ENCODE measurements at places on chromosomes 1 and 21.

GRCh38 chr1:237692255-237692654, 198.5 kb downstream of the ZP4 start:
- no peak for DNase-seq

DNA sequence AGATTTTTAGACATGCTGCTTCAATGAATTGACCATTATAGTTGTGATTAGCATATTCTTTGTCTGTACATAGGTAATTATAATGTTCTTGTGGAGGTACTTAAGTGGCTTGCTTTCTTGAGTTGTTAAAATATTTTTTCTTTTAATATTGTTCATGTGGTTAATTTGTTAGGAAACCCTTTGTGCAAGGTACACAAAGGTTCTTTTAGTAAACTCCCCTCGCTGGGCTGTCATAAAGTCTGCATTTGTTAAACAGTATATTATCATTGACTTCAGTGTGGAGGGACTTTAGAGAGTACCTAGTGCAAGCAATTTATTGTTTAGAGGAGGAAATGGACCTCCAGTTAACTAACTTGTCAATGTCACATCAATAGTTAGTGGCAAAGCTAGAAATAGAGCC, 52.5 kb downstream of the DISP1 start:
- DNase-seq, result no peak

- no peak for DNase-seq
Observed at GRCh38 chr1:173113015-173113741, 62.4 kb upstream of the TNFSF18 start.

DNA sequence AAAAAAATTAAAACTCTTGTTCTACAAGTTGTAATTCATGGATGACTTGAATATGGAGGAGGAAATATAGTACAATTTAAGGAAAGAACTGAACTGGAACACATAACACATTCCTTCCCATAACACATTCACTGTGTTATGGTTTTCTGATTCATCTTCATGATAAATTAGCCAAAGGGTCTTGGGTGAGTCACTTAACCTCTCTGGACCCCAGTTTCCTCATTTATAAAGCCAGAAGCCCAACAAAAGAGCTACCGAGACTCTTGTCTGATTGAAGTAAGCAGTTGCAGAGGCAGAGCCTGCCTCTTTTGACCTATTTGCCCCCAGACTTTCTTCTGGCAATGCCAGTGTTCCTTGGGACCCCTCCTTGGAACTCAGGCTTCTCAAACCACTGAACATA, 161.9 kb upstream of the KCTD3 start:
- DNase-seq, result no peak

DNA sequence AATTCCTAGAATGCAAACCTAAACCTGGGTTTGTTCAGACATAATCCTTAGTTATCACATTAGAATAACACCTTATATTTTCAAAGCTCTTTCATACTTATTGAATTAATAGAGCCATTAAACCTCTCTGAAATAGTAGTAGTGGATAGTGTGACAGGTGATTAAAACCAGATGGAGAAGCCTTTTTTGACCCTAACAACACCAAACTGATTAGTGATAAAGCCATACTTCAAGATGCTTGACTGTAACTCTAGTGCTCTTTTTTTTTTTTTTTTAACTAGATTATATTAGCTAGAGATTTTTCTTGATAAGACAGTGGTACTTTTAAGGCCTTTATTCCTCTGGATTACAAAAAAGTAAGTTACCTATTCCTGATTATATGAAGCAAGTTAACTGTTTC, 190.1 kb downstream of the ST6GALNAC3 start:
- DNase-seq, result no peak

- DNase-seq, result no peak
Observed at GRCh38 chr1:82462366-82462765, 661.6 kb downstream of the ADGRL2 start.

GRCh38 chr1:206580438-206581113, 31.7 kb downstream of the EIF2D start:
- DNase-seq, result no peak

GRCh38 chr1:78178816-78179215, 133.1 kb downstream of the GIPC2 start:
- DNase-seq, result no peak

DNA sequence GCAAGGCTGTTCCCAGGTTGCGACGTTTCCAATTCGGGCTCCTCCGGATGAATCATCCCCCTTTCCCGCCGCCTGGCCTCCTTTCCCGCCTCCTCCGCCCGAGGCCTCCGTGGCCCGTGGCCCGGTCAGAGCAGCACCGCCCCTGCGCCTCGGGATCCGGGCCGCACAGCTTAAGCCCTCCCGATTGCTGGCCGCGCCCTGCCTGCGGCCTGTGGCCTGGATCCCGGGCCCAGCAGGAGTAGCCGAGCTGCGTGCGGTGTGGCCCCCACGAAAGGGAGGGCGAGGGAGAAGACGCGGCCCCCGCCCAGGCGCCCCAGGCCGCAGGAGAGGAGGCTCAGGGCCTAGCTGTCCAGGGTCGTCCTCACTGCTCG, 1.0 kb downstream of the TMEM200B start:
- DNase-seq, result no peak

DNA sequence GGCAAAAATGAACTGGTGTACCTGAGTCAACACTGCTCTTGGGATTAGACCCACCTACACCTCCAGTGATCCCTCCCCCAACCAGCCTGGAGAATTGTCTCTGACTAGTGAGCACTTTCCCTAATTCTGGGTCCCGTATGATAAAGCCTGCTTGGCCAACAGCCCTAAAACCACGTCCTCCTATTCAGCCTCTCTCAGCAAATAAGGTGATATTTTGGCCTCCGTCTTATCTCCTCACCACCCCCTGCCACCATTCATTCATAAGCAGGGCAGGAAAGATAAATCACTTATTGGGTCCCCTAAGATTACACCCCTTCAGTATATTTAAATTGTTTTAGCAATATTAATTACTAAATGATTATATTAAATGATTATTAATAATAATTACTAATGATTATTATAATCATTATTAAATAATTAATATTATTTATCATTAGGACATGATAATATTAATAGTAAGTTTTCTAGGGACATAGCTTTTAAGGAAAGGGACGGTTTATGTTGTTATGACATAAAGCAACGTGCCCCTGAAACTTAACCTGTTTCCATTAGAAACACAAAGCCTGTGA, 108.0 kb downstream of the DUSP10 start:
- no peak for DNase-seq

GRCh38 chr1:35863881-35864625, 19.0 kb upstream of the AGO1 start:
- no peak for DNase-seq

DNA sequence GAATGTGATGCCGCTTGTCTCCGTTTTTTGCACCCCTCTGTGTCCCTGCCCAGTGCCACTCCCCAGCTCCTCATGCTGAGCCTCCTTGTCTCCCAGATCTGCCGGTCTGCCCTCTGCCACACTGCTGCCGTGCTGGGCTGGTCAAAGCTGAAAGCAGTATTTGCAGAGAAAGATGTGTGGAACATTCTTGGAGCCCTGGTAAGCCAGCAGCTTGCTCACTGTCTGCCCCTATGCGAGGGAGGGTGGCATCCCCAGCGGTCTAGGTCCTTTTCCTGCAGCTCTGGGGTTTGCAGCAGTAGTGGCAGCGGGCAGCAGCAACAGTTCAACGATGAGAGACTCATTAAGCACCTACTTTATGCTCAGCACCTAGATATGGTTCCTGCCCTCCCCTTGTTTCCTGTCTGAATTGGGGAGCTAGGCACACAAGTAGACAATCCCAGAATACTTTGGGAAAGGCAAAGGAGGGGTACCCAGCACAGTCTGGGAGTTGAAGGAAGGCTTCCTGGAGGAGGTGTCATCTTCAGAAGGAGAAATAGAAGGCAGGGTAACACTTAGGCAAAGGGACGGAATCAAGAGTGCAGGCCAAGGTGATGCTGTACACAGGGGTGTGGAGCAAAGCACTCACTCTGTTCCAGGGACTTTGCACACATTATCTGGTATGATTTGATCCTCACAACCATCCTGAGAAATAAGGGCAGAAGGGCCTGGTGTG, 63.1 kb downstream of the KIF21B start:
- DNase-seq, result no peak

GRCh38 chr1:151729157-151729965, 8.0 kb downstream of the RIIAD1 start:
- DNase-seq, result no peak

DNA sequence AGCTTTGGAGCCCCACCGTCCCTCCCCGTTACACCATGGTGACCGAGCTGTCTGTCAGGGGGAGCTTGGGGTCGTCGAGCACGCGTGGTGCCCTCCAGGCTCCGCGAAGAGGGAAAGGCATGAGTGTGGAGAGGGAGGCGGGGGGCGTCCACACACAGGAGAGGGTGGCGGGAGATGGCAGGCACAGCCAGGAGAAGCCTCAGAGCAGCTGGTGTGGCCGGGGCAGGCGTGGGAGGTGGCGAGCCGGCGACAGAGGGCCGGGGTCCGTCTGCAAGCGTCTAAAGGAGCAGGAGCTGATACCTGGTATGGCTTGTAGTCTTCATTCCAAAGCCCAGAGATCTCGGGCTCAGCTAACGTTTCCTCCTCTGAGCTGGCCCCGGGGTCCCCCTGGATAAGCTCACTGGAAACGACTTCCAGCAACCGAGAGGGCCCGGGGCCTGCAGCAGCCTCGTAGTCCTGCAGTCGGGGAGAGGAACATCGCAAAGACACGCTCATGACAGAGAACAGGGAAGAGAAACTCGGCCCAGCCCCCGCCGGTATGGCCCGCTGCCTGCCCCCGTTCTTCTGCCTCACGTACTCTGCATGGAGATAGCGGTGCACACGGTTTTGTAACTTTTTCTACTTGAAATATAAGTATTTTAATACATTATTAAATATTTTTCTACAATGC, 37.4 kb downstream of the CFAP74 start:
- no peak for DNase-seq

- DNase-seq, result no peak
Observed at GRCh38 chr1:157798211-157798610, 21.3 kb upstream of the FCRL2 start.

DNA sequence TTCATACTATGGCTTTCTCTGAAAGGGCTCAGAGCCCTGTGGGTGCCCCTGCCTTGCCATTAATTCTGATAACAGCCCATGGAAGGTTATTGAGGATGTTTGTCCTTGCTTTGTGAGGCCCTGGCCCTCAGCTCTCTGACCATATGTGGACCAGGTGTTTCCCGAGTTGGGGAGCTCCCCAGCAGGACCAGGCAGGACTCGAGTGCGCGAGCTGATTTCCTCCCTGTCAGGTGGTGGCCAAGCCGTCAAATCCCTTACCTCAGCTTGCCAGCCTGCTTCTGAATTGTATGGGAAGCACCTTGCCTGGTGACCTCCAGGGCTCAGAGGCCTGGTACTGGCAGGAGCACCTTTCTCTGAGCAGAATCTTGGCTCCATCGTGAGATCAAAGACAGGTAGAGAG, 17.9 kb upstream of the SDE2 start:
- DNase-seq, result no peak

DNA sequence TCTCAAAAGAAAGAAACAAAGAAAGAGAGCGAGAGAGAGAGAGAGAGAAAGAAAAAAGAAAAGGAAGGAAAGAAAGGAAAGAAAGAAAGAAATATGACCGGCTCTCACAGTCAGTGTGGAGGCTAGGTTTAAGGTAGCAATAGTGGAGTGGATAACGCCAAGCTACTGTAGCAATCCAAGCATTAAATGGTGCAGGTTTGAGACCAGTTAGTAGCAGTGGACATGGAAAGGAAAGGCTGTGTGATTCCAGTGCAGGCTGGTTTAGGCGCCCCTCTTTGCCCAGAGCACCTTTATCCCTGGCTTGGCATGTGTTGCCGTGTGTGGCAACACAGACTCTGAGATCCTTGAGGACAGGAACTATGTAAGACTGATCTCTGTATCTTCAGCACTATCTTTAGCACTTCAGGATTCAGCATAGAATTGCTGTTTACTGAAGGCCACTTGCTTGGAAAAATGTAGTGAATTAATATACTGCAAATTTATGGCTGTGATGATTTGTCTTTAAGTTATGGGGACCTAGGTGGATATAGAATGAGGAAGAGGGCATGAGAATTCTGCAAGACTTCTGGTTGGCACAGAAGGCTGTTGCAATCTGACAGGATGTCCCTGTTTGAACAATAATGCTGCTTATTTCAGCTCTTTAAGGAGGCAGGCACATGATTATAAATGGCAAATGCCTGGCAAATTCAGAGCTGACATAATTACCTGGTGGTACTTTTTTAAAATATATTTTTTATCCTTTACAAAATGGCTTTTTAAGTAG, 10.8 kb upstream of the OSBPL9 start:
- DNase-seq, result no peak

- DNase-seq, result no peak
Observed at GRCh38 chr1:212531796-212532195, 76.8 kb upstream of the ATF3 start.

DNA sequence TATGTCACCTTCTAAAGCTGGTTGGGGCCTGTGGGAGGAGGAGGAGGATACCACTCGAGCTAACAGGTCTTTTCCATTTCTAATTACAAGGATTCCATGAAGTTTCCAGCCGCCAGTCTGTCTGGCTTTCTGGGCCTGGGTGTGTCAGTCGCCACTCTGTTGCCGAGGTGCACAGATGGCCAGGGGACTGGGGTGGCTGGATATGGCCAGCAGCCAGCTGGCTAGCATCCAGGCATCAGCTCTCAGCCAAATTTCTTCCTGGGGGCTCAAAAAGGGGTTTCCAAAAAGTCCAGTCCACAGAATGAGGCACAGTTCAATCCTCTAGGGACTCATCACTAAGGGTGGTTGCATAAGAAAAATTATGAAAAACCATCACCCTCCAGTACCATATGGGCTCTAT, 32.4 kb downstream of the ITPKB start:
- DNase-seq, result no peak

DNA sequence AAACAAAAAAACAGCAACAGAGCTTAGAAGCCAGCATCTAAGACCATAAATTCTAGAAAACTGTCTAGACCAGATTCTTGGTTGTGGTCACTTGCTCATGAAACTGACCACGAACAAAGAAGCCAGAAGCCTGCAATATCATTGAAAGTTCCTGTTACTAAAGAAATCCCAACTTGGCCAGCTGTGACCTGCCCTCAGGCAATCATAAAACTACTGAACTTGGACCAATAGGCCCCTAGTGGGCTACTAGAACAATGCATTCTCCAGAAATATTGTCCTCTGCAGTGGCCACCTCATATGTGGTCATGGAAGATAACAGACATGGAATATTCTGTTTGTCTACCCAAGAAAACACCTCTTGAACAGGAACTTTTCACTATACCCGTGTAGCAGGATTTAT, 87.7 kb downstream of the SPATA17 start:
- no peak for DNase-seq

- no peak for DNase-seq
Observed at GRCh38 chr1:87958716-87959115, 630.0 kb downstream of the LMO4 start.

- DNase-seq, result no peak
Observed at GRCh38 chr1:56149761-56150160, 429.6 kb downstream of the PLPP3 start.

GRCh38 chr1:75613916-75614315, 3.0 kb upstream of the SLC44A5 start:
- no peak for DNase-seq
